ENCODE measurements at places on chromosomes 16 and 17.
A peak's percentile ranks its signal among the peaks of the same experiment; 100 is the strongest.

- DNase-seq: no peak
Measured at GRCh38 chr17:14351493-14351892, 50.6 kb downstream of the HS3ST3B1 start.

GRCh38 chr17:57484826-57485565, 228.7 kb downstream of the MSI2 start:
- no peak for DNase-seq

- no peak for DNase-seq
Measured at GRCh38 chr17:68576811-68577496, 24.2 kb downstream of the FAM20A start.

- DNase-seq: no peak
Measured at GRCh38 chr16:75196836-75197235, 10.1 kb downstream of the CTRB2 start.

DNA sequence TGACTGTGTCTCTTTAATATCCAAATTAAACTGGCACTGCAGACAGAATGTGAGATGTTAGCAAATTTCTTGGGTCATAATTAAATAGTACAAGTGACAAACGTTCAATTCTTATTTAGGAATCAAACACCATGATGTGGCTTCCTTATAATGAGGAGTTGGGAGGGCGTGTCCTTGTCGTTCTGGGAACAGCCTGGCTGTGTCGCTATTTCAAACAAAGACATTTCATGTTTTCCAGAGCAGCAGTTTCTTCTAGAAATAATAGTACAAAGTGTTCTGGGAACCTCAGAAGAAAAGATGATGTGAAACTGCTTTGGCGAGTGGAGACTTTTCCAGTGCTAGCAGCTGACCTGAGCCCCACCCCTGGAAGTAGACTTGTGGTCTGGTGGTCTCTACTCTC, 301.7 kb upstream of the N4BP1 start:
- DNase-seq: no peak

GRCh38 chr16:82993926-82994325, 367.2 kb downstream of the CDH13 start:
- no peak for DNase-seq

GRCh38 chr17:9557161-9557755, 18.4 kb downstream of the STX8 start:
- DNase-seq: no peak

- no peak for DNase-seq
Measured at GRCh38 chr17:82411396-82412053, 6.6 kb upstream of the HEXD start.

DNA sequence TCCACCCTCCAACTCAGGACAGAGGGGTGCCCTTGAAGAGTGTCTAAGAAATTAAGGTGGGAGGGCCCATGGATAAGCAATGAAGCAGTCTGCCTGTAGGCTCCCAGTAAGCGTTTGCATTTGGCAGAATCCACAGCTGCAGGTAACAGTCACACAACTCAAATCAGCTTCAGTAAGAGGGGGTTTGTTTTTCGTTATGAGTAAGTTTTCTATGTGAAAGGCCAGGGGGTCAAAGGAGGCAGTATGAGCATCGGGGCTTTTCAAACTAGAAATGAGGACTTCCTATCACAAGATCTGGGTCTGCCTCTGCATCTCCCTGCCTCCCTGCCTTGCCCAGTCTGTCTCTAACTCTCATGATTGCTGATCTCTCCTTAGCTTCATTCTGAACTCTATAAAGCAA, 128.1 kb upstream of the CCL2 start:
- DNase-seq: no peak

GRCh38 chr16:7487574-7488323, 155.1 kb downstream of the RBFOX1 start:
- DNase-seq: no peak

GRCh38 chr17:62653826-62654761, 26.6 kb downstream of the MRC2 start:
- no peak for DNase-seq

GRCh38 chr17:29640981-29641642, 18.4 kb upstream of the CORO6 start:
- no peak for DNase-seq

GRCh38 chr16:25838724-25839186, 147.0 kb downstream of the HS3ST4 start:
- peak; percentile 3 for DNase-seq

- no peak for DNase-seq
Measured at GRCh38 chr17:50731575-50732460, 12.4 kb downstream of the LUC7L3 start.

- DNase-seq: peak; percentile 98
Measured at GRCh38 chr17:45051060-45051719, at the start of gene DCAKD. TSS of gene DCAKD (minus strand) at chr17:45051632. CDS start at chr17:45034885, 16,747 bp downstream.

DNA sequence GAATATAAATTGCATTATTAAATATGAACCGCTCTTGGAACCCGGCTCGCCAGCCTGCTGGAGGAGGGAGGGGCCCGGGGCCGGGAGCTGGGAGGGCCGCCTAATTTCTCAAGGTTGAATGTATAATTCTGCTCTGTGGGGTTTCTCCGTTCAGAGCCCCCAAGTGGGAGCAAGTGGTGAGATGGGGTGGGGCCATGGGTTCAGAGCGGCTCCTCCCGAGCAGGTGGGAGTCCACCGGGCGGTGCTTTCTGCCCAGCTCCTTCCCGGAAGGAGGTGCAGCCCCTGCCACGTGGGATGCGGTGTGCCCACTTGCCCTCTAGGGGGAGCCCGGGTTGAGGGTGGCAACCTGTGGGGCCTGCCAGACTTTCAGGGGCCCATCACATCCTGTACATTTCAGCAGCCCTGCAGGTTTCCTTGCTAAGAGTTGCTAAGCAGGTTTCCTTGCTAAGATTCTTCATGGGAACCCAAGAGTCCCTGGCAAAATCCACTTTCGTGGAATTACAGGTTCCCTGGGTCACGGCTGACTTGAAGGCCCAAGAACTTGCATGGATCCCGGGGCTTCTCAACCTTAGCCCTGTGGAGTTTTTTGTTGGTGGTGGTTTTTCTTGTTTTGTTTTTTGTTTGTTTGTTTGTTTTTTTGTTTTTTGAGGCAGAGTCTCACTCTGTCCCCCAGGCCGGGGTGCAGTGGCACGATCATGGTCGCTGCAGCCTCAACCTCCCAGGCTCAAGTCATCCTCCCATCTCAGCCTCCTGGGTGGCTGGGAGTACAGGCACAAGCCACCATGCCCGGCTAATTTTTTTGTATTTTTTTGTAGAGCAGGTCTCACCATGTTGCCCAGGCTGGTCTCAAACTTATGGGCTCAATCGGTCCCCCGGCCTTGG, 196.7 kb upstream of the GSE1 start:
- DNase-seq: peak; percentile 91

GRCh38 chr17:7523033-7523432, 25.8 kb upstream of the TNFSF12 start:
- no peak for DNase-seq

- DNase-seq: no peak
Measured at GRCh38 chr16:69561901-69562300, 3.9 kb upstream of the NFAT5 start.

- no peak for DNase-seq
Measured at GRCh38 chr17:75125984-75126383, 5.6 kb downstream of the NT5C start.

DNA sequence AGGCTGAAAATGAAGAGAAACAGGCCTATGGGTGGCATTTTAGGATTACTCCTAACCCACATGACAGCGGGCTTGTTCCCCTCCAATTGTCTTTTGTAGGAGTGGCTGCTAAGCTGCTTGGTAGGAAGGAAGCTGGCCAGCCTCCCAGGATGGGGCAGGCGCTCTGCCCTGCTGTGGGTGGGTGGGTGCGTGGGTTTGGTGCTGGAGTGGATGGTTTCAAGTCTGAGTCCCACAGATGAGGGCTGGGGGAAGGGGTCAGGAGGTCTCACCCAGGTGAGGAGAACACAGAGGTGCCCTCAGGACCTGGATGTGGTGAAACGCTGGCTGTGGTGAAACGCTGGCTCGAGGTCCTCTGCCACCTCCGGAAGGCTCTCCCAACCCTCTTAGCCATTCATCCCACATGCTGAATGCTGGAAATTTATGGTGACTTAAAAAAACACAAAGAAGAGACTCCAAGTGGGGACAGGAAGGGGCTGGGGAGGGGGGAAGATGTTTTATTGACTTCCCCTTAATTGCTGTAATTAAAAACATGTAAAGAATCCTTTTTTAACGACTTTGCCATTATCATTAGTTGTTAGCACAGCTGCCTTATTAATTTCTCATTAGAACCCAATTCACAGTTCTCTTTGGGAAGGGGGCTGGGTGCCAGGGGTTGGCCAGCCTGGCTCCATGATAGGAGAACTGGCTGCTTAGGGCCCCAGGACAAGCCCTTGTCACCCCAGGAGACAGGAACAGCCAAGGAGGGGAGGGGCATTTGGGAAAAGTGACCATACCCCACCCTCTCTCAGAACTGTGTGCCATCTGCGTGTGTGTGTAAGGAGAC, 153.5 kb upstream of the CDC42EP4 start:
- DNase-seq: no peak

- peak; percentile 67 for DNase-seq
Measured at GRCh38 chr17:77235370-77235941, 94.7 kb downstream of the SEC14L1 start.

GRCh38 chr17:40349895-40350688, 14.4 kb downstream of the GJD3 start:
- DNase-seq: no peak

DNA sequence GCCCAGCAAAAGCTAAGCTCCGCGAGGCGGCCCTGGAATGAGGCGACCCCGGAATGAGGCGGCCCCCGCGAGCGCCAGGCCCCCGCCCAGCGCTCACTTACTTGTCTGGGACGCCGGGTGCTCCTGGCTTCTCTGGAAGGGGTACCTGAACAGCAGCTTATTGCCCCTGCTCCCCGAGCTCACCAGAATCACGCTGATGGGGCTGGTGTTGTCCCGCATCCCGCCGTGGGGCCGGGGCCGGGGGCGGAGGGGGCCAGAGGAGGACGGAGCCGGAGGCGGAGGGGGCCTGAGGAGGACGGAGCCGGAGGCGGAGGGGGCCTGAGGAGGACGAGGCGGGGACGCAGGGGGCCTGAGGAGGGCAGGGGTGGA, 440 bp downstream of the NPRL3 start:
- no peak for DNase-seq

- no peak for DNase-seq
Measured at GRCh38 chr16:52456368-52456767, 90.6 kb downstream of the TOX3 start.

DNA sequence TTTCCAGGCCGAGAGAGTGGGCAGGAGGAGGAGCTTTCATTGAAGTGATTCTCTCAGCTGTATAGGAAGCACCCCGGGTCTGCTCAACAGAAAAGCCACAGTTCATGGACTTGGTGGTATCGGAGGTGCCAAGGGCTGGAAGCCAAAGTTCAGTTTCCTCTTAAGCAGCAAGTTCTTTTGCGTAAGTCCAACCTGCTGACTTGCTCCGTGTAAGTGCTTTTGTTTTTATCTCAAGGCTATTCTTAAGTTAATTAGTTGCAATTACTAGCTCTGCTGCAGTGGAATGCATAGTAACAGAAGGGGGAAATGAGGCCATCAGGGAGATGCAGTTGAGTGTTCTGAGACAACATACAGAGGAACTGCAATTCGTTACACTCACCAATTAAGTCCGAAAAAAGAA, 44.6 kb downstream of the SMIM36 start:
- DNase-seq: no peak

DNA sequence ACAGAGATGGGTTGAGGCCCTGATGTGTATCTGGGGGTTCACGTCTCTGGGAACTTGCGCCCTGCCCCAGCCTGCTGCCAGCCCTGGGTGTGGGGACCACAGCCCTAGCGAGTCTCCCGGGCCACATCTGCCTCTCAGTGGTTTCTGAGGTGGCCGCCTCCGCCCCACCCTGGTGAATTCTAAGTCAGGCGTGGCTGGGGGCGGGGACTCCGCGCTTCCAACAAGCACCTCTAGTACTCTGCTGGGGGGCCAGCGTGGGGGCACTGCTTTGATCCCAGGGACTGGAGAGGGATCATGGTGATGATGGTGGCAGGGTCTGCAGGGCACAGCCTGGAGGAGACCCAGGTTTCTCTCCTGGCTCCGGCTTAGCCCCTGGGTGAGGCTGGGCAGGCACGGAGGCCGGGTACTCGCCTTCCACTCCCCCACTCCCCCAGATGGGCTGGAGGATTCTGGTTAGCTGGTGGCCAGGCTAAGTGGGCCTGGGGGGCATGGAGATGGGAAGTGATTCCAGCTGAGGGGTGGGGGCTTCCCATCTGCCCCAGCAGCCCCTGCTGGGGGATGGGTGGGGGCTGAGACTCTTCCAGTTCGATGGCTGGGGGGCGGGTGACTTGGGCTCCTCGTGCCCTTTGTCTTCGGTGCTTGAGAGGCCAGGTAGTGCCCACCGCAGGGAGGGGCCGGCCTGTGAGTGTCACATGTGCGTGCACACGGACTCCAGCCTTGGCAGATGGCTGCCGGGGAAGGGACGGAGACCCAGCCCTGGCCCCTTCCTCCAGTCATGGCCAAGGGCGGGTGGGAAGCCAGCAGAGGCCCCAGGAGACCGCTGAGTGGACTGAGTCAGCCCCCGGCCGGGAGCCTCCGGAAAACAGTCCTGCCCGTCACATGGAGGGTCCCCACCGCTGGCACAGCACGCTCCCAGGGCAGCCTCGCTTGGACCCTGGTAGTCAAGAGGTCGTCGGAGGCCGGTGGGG, 3.9 kb downstream of the GLIS2 start:
- no peak for DNase-seq
